Body of pancreas (tissue), 4 donors: ENCODE measurements at places on chromosomes 16 and 17. TPM values are rescaled to one million over a fixed set of nuclear protein-coding genes. Genes with fewer than 3 reads are reported as not detected.
A peak's percentile ranks its signal among the peaks of the same experiment; 100 is the strongest.

DNA sequence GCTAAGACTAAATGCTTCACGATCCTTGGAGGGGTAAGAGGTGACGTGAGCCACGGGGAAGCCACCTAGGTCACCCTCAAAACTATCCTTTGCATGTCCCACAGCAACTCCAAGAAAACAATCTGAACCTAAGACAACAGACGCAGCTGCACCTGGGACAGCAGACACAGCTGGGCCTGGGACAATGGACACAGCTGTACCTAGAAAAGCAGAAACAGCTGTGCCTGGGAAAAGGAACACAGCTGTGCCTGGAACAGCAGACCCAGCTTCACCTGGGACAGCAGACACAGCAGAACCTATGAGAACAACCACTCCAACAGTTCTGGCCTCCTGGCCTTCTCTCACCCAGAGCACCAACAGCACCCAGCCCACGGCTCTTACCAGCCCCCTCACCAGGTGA, 11.7 kb upstream of the CD300LD start:
- DNase-seq, result no peak
- no peaks in the 10 kb centered on the region for H3K36me3 ChIP-seq
- H3K27ac ChIP-seq, result no peak overlapping the region
- H3K4me3 ChIP-seq, result no peak overlapping the region
- no peaks in the 10 kb centered on the region for H3K4me1 ChIP-seq

SNAI3 gene
- not detected for total RNA-seq

DNA sequence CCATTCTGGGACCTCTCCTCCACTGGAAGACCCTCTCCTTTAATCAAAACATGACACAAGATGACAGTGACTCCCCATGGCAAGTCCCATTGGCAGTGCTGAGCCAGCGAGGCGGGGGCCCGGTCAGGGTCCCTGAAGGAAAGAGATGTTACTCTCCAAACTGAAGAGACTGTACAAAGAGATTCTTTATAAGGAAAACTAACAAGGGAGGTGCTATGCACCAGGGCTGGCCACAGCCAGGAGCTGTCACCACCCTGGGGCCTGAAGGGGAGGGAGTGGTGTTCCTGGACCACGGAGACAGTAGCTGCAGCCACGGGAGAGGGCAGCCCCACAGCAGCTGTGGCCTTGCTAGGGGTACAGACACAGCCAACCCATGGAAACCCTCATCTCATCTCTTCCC, 123.1 kb downstream of the XYLT1 start:
- no peak overlapping the region for H3K27ac ChIP-seq
- H3K27me3 ChIP-seq, result no peaks in the 10 kb centered on the region
- no peaks in the 10 kb centered on the region for H3K36me3 ChIP-seq
- no peaks in the 10 kb centered on the region for H3K4me1 ChIP-seq
- H3K4me3 ChIP-seq, result no peak overlapping the region
- no peak for DNase-seq

DNA sequence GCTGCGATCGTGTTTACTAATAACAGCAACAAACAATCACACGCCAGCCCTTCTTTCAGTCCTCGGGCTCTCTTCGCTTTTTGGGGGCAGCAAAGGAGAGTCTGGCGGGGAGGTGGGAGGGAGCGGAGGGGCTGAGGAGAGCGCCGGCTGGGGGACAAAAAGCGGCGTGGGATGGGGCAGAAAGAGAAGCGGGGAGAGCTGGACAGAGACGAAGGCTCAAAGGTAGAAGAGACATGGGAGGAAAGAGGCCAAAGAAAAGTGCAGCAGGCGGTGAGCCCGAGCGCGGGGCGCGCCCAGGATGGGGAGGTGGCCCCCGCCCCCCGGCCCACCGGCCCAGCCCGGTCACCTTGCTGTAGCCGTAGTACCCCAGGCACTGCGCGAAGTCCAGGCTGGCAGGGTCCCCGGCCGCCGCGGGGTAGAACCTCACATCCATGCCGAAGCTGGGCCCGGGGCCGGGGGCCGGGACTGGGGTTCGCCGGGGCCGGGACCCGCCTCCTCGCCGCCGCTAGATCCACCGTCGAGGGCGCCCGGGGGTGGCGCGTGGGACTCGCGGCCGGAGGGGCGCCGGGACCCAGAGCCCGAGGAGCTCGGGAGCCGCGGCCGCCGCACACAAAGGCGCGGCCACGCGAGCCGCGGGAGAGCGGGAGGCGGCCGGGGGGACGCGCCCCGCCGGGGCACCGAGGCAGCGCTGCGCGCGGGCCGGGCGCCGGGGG, 496 bp downstream of the TOX3 start:
- H3K27ac ChIP-seq, result peak overlapping the region; percentile 45
- H3K4me3 ChIP-seq, result peak overlapping the region; percentile 48
- DNase-seq, result no peak
- peaks cover 30% of the 10 kb centered on the region for H3K4me1 ChIP-seq
- no peaks in the 10 kb centered on the region for H3K36me3 ChIP-seq

GRCh38 chr16:52832771-52833170, 219.9 kb downstream of the CHD9NB start:
- H3K36me3 ChIP-seq, result no peaks in the 10 kb centered on the region
- no peak for DNase-seq
- no peak overlapping the region for H3K4me3 ChIP-seq
- H3K4me1 ChIP-seq, result no peaks in the 10 kb centered on the region

DNA sequence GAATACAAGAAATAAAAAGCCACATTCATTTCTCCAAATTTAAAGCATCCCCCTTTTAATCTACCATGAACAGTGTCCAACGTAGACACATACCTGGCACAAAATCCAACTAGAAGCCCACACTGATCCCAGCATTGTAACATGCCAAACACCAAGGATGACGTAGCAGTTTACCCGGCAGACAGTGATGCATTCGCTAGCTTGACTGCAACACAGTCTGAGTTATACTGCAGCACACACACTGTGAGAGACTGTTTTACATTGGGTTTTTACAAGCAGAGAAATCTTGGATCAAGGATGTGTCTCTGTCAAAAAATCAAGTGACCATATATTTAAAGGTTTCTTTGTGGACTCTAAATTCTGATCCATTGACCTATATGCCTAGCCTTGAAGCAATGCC, 74.5 kb upstream of the C17orf78 start:
- H3K27me3 ChIP-seq, result no peaks in the 10 kb centered on the region
- no peak overlapping the region for H3K27ac ChIP-seq
- H3K4me1 ChIP-seq, result peaks cover 29% of the 10 kb centered on the region
- no peak overlapping the region for H3K4me3 ChIP-seq
- DNase-seq, result peak; percentile 33

DNA sequence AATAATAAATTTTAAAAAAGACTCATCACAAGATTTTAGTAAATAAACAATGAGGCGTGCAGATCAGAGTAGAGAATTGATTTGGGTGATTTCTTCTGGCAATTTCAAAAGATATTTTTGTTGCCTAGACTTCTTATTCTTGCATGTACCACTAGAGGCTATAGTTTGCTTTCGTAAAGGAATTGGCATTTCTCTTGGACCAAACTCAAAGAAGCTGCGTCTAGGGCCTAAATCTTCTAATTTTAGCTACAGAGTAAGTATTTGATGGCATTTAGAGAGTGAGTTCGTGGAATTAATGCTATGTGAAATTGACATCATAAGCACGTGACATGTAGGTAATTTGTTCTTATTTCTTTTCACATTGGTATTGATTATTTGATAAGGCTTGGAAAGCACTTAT, 24.4 kb upstream of the ABCC11 start:
- no peak overlapping the region for H3K4me3 ChIP-seq
- no peak overlapping the region for H3K27ac ChIP-seq
- H3K4me1 ChIP-seq, result peaks cover 25% of the 10 kb centered on the region
- no peaks in the 10 kb centered on the region for H3K27me3 ChIP-seq

DNA sequence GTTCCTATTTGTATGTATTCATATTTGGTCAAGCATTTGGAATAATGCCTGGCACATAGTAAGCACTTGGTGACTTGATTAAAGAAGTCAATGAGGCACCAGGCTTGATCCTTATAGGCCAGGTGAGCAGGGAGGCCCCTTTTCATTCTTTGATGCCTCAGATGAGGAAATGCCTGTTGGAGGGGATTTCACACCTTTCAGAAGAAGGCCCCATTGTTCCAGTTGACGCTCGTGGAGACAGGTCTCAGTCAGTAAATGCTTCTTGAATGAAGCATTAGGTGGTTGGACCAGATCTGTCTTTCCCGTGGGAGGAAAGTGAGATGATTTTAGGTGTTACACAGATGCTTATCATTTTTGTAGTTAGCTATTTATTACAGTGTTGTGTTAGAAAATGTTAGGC, 13.0 kb downstream of the LCMT1 start:
- H3K36me3 ChIP-seq, result no peaks in the 10 kb centered on the region
- H3K4me1 ChIP-seq, result no peaks in the 10 kb centered on the region
- H3K27ac ChIP-seq, result no peak overlapping the region
- no peaks in the 10 kb centered on the region for H3K27me3 ChIP-seq
- no peak for DNase-seq
- no peak overlapping the region for H3K4me3 ChIP-seq

DNA sequence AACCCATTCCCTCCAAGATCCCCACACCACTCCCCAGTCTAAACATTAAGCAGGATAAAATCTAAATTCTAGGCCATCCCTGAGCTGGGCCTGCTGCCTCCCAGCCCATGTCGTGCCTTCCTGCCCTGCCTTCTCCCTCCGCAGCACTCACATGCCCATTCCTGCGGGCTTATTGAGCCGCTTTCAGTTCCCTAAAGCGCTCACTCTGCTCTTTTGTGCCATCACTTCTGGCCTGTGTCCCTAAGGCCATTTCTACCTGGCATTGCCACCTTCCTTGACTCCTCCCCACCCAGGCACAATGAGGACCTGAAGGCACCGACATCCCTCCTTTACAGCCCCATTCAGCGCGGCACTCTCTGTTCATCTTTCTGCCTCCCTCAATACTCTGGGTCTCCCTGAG, 13.0 kb upstream of the RAB5C start:
- DNase-seq, result no peak
- H3K27ac ChIP-seq, result no peak overlapping the region
- no peak overlapping the region for H3K4me3 ChIP-seq

- no peaks in the 10 kb centered on the region for H3K36me3 ChIP-seq
- no peaks in the 10 kb centered on the region for H3K4me1 ChIP-seq
- H3K27me3 ChIP-seq, result no peaks in the 10 kb centered on the region
Measured at GRCh38 chr17:60947100-60947499, 269.4 kb downstream of the BCAS3 start.

KCTD19 gene
- under 0.01 TPM for total RNA-seq

- DNase-seq, result no peak
- no peaks in the 10 kb centered on the region for H3K36me3 ChIP-seq
- H3K4me3 ChIP-seq, result no peak overlapping the region
- no peak overlapping the region for H3K27ac ChIP-seq
Measured at GRCh38 chr16:68298907-68299561, 11.7 kb downstream of the SLC7A6OS start.

GRCh38 chr17:4599505-4600281, 15.4 kb downstream of the SMTNL2 start:
- DNase-seq, result no peak
- H3K36me3 ChIP-seq, result no peaks in the 10 kb centered on the region
- no peaks in the 10 kb centered on the region for H3K4me1 ChIP-seq
- H3K27me3 ChIP-seq, result peaks cover 3% of the 10 kb centered on the region

GRCh38 chr16:20612551-20613480, 36.6 kb upstream of the ACSM2B start:
- peak overlapping the region; percentile 87 for H3K27ac ChIP-seq
- H3K4me3 ChIP-seq, result no peak overlapping the region
- no peaks in the 10 kb centered on the region for H3K36me3 ChIP-seq
- no peaks in the 10 kb centered on the region for H3K27me3 ChIP-seq
- DNase-seq, result peak; percentile 77

GRCh38 chr16:53561101-53561888, 58.3 kb upstream of the AKTIP start:
- no peaks in the 10 kb centered on the region for H3K27me3 ChIP-seq
- H3K4me1 ChIP-seq, result no peaks in the 10 kb centered on the region
- no peak overlapping the region for H3K4me3 ChIP-seq
- H3K36me3 ChIP-seq, result no peaks in the 10 kb centered on the region
- no peak for DNase-seq

DNA sequence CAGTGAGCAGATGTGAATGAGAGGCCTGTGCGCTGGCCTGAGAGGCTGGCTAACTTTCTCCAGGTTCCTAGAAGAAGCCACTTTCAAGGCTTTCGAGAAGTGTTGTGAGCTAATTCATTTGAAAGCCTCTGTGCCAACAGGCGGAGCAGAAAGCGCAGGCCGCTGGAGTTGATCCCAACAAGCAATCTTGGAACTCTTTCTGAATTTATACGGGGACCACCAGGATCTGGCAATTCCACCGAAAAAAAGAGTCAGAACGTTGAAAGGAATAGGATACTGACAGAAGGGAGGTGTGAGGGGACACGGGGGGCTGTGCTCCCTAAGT, 71.3 kb upstream of the METRNL start:
- no peak overlapping the region for H3K27ac ChIP-seq
- DNase-seq, result no peak
- no peaks in the 10 kb centered on the region for H3K27me3 ChIP-seq
